ENCODE measurements at places on chromosomes 2 and 18.

- no peak for DNase-seq
These were observed 127.0 kb downstream of the TTC32 start for GRCh38 chr2:19774805-19775176.

GRCh38 chr2:61689568-61689967, 151.4 kb upstream of the XPO1 start:
- peak; percentile 8 for DNase-seq

GRCh38 chr2:121471532-121472469, 58.9 kb upstream of the RNU4ATAC start:
- DNase-seq = peak; percentile 90

DNA sequence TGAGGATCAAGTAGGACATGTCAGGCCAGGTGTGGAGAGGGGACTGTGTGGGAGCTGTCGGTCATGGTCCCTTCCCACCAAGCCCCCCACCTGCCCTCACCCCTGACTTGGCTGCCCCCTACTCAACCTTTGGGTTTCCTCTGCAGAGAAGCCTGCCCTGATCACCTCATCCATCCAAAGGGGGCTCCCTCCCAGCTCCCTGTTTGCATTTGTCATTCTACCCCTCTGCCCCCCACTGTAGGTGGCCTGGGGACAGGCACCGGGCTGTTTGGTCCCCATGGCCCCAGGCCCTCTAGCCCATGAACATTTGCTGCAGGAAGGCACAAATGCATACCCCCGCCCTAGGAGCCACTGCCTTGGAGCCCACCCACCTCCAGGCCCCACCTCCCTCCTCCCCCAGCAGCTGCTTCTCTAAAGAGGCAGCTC, 115.0 kb downstream of the SMAD7 start:
- DNase-seq = no peak

DNA sequence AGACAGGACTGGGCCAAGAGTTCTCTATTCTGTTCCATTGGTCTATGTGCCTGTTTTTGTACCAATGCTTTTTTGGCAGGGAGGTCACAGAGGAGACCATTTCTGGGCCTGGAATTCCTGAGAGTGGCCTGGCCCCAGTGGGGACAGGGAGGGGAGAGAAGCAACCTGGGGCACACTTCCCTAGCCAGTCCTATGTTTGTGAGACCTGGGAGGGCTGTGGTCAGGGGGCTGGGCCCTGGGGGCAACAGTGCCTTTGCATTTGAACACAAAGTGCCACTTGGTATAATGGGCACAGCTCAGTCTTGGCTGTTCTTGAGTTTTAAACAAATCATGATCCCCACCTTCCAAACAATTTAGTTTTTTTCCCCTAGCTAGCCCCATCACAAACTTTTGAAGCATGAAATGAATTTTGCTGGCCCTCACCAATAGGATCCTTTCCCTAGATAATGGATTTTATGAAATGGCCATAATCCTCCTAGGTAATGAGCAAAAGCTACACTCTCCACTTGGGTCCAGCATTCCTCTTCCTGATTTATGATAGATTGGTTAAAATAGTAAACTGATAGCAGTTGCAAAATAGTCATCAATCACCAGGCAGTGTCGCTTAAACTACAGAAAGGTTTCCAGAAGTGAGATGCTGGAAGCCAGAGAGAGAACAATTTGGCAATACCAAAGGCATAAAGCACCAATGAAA, 133.5 kb downstream of the GLI2 start:
- no peak for DNase-seq

- peak; percentile 72 for DNase-seq
These were observed 30.2 kb downstream of the LONRF2 start for GRCh38 chr2:100292022-100292580.

DNA sequence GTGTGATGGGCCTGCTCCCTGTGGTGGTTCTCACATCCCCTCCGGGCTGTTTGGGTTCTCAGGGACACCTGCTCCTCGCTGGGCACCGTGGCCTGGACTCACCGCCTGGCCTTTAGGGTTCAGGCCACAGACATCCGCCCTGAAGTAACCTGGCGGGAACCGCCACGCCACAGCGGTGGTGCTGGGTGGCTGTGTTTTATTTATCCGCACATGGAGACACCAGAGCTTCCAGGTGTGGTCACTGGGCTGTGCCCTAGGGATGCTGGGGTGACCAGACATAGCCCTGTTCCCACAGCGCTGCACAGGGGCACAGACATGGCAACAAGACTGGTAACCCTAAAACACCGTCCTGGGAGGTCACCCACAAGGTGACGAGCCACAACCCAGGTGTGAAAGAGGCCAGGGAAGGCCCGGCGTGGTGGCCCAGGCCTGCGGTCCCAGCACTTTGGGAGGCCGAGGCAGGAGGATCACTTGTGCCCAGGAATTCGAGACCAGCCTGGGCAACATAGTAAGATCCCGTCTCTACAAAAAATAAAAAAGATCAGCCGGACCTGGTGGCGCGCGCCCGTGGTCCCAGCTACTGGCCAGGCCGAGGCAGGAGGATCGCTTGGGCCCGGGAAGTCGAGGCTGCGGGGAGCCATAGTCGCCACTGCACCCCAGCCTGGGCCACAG, 649 bp upstream of the HSBP1L1 start:
- DNase-seq = no peak

DNA sequence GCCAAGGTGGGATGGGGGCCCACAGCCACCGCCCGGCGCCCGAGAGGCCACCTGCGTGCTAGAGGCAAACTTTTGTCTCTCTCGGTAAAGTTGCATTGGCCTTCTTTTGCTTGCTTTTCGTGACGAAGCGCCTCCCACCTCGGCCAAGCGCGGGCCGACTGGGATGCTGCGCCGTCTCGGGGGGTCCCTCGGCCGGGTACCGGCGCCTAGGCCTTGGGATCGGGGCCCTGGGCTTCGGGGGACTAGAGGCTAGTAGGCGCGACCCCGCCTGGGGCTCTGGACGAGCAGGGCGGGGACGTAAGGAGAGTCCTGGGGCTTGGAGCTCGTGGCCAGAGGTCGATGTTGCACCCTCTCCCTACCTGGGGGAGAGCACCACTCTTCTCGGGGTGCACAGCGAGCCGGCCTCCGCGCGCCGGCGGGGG, 545 bp downstream of the GLI2 start:
- DNase-seq = peak; percentile 40

Data from cardiac fibroblast (primary cell).